Right lung (tissue), 10 donors: ENCODE measurements at places on chromosomes 2 and 18.

DNA sequence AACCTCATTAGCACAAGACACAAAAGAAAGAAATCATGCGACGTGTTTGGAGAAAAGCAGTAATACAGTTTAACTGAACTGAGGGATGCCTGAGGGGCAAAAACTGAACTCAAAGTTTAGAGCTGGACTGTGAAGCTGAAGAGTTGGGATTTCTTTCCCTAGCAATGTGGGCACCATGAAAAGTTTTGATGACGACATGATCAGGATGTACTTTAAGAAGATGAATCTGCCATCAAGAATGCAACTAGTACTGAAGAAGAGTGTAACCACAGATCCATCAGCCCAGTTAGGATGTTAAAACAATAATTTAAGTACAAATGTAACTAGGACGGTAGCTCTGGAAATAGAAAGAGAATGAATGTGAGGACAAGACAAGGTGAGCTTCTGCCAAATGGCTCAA lies 196.2 kb downstream of the VWC2L start:
- DNase-seq: no peak

GRCh38 chr2:232588680-232589585 lies 38.4 kb downstream of the EIF4E2 start:
- no peak for DNase-seq

- no peak for DNase-seq
Measured at GRCh38 chr2:176682278-176682677, 413.0 kb downstream of the MTX2 start.

GRCh38 chr2:179440642-179441251 lies 176.1 kb upstream of the SESTD1 start:
- DNase-seq: no peak

DNA sequence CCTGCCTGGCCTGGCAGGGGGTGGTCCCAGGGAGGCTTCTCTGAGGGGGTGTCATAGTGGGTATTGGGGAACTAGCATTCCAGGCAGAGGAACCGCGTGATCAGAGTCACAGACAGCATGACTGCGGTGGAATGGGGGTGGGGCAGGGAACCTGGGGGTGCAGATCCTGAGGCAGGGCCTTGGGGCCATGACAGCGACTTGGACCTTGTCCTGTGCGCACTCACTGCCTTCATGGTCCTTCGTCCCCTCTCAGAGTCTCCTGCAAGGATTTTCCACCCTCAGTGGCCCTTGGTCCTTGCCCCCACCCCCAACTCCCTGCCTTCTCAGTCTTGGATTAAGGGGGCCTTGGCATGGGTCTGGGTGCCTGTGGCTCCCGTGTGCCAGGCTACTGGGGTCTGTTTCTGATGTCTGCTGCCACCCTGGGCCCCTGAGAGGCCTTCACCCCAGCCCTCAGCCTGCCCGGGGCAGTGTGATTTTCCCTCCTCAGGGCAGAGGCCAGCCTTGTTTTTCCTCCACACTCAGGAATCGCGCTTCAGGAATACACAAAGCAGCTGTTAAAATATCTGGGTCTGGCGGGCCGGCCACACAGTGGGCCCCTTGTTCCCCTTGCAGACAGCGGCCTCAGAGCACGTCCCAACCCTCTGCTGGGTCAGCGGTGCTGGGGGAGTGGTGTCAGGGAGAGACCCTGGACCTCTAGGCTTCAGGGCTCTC lies 51.6 kb downstream of the GLI2 start:
- no peak for DNase-seq

DNA sequence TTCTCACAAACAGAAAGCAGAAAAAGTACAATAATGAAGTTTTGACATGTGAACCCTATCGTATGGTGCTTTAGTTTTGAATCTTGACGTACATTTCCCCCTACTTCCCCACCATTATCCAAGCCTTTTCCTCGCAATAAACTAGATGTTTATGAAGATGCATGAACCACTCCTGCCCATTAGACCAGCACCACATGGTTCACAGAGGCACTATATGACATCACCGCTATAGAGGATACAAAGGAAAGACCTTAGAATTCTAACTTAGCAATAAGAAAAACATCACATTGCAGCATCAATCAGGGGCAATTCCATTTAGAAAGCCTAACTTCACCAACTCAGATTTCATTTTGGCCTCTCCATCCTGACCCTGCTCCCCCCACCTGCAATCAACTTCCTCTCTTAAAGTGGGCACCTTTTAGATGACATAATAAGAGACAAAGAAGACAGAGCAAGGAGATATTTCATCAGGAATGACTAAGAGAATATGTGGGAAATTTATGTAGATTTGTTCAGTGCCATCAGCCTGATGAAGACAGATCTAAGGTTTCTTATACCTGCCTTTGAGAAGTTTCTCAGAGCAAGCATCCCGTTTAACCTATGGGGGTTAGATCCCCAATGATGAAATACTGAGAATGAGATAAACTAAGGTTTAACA lies 124.9 kb downstream of the PIGN start:
- no peak for DNase-seq
